ENCODE measurements at places on chromosomes 5 and 9. TPM values are rescaled to one million over a fixed set of nuclear protein-coding genes. Genes with fewer than 3 reads are reported as not detected.

Gene SLC23A1
- total RNA-seq: 11.5 TPM

Gene DEPDC1B
- total RNA-seq: 1.8 TPM

Gene CD72
- total RNA-seq: 3.2 TPM

Gene ECPAS
- total RNA-seq: 103 TPM

Gene PCDHGC4
- total RNA-seq: 4.1 TPM

Gene COL15A1
- 10.3 TPM for total RNA-seq

Gene GABBR2
- total RNA-seq: 0.97 TPM

Gene GABRA1
- total RNA-seq: 0.23 TPM

Gene C9orf50
- total RNA-seq: not detected

Gene TRPM3
- total RNA-seq: 18.7 TPM

Gene ALDOB
- total RNA-seq: not detected

Gene C5
- 11.1 TPM for total RNA-seq

Gene COL27A1
- total RNA-seq: 54.8 TPM

Gene SNCB
- total RNA-seq: not detected

Gene ITGA1
- total RNA-seq: 43.7 TPM

DNA sequence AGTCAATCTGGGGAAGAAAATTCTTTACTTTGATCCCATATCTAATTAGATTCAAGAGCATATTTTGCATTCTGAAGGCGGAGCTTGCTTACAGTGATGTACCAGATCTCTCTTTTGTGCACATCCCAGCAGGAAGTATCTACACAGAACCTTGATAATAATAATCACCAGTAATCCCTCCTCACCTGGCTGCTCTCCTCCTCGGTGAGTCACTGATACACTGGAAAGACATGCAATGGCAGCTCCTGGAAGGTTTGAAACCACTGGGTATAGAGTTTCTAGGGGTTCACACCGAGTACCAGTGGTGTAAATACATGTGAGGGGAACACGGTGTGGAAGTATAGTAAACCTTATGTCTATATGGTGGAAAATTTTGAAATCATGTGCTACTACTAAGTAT, 205.5 kb upstream of the TARS1 start:
- DNase-seq: no peak

- no peak for DNase-seq
Measured at GRCh38 chr9:118423021-118423420, 718.8 kb downstream of the TLR4 start.

DNA sequence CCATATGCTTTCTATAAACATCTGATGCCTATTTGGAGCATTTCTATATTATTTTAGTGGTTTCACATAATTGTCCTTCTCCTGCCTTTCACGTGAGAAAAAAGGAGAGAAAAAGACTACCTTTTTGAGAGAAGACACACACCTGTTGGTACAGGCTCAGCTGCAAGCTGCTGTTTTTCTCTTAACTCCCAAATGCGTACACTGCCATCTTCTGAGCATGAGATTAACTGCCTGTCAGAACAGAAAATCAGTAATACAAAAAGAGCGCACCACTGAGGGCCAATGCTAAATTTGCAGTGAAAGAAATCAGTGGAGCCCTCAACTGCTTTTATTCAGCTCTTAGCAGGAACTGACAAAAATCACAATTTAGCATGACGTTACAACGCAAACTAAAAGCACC, 54.9 kb downstream of the WDR41 start:
- no peak for DNase-seq

GRCh38 chr5:17379100-17379951, 118.7 kb upstream of the TAF11L2 start:
- DNase-seq: no peak

DNA sequence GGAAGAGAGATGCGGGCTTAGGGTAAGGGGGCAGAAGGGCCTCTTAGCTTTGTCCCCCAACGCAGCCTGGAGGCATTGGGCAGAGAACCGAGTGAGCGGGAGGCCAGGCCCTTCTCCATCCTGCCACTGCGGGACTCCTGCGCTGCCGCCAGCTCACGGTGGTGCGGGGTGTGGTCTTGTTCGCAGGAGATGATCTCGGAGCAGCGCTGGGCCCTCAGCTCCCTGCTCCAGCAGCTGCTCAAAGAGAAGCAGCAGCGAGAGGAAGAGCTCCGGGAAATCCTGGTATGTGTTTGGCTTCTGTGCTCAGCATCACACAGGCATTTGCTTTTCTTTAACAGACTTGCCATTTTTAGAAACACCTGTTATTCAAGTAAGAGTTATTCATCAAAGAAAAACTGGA, 41.3 kb downstream of the LRSAM1 start:
- no peak for DNase-seq

DNA sequence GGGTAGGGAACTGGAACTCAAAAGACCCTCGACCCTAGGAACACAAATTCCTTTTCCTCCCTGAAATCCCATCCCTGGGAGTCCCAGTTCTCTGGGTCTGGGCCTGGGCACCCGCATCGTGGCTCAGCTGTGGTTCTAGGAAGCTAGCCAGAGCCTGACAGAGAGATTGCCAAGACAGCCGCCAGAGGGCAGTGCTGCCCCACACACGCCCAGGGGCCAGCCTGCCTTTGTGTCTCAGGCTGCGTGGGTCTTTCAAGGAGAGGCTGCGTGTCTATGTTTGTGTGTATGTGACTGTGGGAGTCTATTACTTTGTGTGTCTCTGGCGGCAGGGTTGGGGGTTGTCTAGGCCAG, 32.0 kb upstream of the TTLL11 start:
- DNase-seq: peak; percentile 67

- DNase-seq: no peak
Measured at GRCh38 chr5:10726913-10727517, 34.0 kb downstream of the DAP start.

DNA sequence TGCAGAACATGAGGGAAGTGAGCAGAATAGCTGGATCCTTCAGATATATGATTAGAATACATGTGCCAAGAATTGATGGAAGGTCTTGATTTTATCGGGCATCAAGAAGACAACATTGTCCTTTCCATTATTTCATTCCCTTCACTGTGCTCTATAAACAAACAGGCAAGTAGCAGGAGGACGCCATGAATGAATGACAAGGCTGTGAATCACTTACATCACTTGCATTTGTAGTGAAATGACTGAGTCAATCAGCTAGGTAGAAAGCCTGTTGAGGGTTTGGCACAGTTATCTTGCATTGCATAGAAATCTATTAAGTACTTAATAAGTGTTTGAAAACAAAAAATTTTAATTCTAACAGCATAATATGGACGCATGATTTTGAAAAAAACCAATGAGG, 548.8 kb upstream of the IZUMO3 start:
- no peak for DNase-seq

- DNase-seq: no peak
Measured at GRCh38 chr9:127927988-127928675, 2.4 kb downstream of the PIP5KL1 start.

GRCh38 chr5:150670948-150671310, 9.9 kb downstream of the MYOZ3 start:
- no peak for DNase-seq

- DNase-seq: no peak
Measured at GRCh38 chr5:150647275-150648251, 7.1 kb downstream of the SYNPO start.

GRCh38 chr9:136171009-136171800, 33.7 kb downstream of the LHX3 start:
- no peak for DNase-seq

DNA sequence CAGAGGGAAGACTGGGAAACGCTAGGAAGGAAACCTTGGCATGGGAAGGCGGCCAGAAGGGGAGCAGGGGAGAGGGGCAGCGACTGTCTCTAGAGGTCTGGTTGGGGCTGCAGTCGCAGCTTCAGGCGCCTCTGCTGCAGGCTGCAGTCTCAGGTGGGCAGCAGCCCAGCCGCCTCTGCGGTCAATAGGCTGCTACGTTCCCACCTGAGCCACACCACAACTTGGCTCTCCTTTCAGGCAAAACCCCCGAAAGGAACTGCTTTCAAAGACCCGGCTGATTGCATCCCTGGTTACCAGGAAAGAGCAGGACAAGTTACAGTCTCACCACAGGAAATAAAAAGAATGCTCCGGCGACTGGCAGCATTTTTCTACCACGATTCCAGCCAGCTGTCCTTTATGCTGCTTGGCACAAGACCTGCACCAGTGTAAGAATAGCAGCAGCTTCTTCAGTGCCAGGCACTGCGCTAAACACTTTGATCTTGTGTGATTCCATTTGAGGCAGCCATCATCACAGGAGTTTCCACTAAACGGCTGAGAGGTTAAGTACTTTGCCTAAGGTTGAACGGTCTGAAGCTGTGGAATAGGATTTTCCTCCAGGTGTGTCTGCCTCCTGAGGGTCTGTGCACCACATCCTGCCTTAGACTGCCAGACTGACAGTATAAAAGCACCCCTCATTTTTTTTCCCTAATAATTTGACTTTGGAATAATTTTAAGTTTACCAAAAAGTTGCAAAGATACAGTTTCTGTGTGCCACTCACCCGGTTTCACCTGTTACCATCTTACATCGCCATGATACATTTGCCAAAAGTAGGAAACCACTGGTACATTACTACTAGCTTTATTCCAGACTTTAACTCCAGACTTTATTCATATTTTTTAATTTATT, 7.5 kb downstream of the RPS14 start:
- no peak for DNase-seq

- no peak for DNase-seq
Measured at GRCh38 chr9:116688806-116689485, 1.8 kb downstream of the TRIM32 start.

DNA sequence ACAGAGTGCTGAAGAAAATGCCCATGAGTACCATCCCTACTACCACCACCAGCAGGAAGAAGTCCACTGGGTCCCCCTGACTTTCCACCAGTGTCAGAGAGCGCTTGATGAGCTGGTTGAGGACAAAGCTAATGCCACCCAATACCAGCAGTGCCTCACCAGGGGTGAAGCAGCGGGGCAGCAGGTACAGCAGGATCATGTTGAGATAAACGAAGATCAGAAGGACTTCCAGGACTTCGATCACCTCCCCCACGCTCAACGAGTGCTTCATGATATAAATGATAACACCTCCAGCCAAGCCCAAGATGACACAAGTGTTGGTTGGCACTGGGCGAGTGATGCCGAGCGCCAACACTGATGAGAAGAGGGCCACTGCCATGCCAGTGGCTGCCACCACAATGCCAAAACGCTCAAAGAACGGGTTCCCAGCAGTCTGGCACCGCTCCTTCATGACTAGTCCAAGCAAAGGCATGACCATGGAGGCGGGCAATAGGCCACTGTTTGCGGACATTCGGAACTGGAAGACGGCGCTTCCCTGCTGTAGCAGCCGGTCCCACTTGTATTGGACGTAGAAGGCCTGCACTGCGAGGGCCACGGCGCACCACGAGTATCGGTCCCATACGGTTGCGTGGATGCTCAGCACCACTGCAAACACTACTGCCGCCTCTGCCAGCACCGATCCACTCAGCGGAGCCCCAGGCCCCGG, 679 bp downstream of the DOLK start:
- DNase-seq: peak; percentile 17

GRCh38 chr5:6490693-6491092, 42.0 kb downstream of the UBE2QL1 start:
- DNase-seq: no peak

DNA sequence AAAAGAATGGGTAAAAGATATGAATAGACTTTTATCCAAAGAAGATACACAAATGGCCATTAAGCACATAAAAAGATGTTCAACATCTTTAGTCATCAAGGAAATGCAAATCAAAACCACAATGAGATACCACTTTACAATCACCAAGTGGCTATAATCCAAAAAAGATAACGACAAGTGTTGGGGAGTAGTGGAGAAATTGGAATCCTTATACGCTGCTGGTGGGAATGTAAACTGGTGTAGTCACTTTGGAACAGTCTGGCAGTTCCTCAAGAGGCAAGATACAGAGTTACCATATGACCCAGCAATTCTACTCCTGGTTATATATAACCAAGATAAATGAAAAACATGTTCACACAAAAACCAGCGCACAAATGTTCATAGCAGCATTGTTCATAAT, 234.9 kb downstream of the SPATA31D1 start:
- no peak for DNase-seq

- DNase-seq: no peak
Measured at GRCh38 chr5:125044491-125045282, 298.2 kb upstream of the ZNF608 start.

GRCh38 chr9:131593091-131593820, 47.9 kb downstream of the PRRT1B start:
- DNase-seq: no peak

GRCh38 chr9:130996205-130996604, 12.8 kb upstream of the LAMC3 start:
- no peak for DNase-seq

GRCh38 chr5:2674456-2674855, 77.0 kb downstream of the IRX2 start:
- DNase-seq: no peak

- peak; percentile 16 for DNase-seq
Measured at GRCh38 chr9:38622288-38622674, 1.9 kb upstream of the ANKRD18A start.

GRCh38 chr9:15101095-15101494, 190.9 kb upstream of the FREM1 start:
- no peak for DNase-seq

- DNase-seq: no peak
Measured at GRCh38 chr9:121505903-121506735, 6.5 kb upstream of the GGTA1 start.

- no peak for DNase-seq
Measured at GRCh38 chr9:118652912-118653311, 716.3 kb downstream of the BRINP1 start.

DNA sequence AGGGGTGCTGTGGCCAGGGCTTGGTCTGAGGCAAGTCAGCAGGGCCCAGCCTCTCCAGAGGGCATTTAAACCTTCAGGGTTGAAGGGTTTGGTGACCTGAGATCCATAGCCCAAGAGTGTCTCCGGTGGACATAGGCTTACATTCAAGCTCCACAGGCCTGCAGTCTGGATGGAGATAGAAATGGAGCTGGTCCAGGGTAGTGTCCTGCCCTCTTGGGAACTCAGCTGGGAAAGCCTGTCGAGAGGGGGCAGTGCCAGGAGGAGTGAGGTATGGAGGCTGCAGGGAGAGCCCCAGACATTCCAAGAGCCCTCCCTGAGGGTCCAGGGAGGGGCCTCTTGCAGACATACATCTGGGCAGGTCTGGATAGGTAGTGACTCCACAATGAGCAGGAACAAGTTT, 177.0 kb upstream of the MVB12B start:
- DNase-seq: no peak

DNA sequence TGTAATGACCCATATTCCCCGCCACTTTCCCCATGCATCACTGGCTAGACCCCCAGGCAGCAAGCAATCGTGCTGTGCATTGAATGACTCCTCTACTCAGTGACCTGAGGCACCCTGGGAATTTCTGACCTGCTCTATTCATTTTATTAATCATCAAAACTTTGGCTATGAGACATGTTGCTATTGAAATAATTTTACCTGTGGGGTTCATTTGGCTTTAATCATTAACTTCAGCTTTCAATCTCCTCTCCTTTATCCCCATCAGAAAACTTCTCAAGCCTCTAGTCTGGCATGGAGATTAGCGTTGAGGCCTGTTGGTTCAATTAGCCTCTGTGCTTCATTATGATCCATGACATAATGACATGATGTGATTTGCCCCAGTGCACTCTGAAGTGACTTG, 429.0 kb downstream of the ZNF608 start:
- no peak for DNase-seq
